ENCODE measurements at places on chromosomes 4 and X. TPM values are rescaled to one million over a fixed set of nuclear protein-coding genes. Genes with fewer than 3 reads are reported as not detected.

SORCS2 gene
- 2.4 TPM for total RNA-seq

UGT2A1 gene
- not detected for total RNA-seq

MAGEA2B gene
- 0.42 TPM for total RNA-seq

GNPDA2 gene
- total RNA-seq = 5.4 TPM

CHRDL1 gene
- total RNA-seq = 12.8 TPM

CXCL11 gene
- total RNA-seq = 1.9 TPM

SCML1 gene
- 4.0 TPM for total RNA-seq

SSX2 gene
- total RNA-seq = 0.39 TPM

CENPU gene
- total RNA-seq = 77.0 TPM

AMTN gene
- total RNA-seq = not detected

CXorf66 gene
- not detected for total RNA-seq

ZFP92 gene
- total RNA-seq = 0.52 TPM

RBM47 gene
- 139 TPM for total RNA-seq

GRCh38 chrX:71178908-71179307 is 34.3 kb downstream of the NLGN3 start:
- DNase-seq = peak; percentile 78

GRCh38 chr4:170091069-170091696 is 1.4 kb upstream of the AADAT start:
- peak; percentile 47 for DNase-seq

DNA sequence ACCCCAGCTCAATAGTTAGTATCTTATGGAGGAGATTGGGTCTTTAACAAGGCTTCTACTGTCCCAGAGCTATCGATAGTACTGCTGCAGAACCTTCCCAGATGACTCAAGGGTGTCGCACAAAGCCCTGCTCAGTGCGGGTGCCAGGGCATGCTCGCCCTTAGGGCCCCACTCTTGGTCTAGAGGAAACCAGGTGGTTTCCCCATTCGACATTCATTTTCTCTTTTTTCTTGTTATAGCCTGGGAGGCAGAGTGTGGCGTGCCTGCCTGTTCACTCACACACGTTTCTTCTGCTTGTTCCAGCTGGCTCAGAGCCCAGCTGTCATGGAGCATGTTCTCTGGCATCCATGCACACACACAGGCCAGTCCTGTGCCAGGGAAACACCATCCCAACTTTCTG is 144.5 kb downstream of the SMIM20 start:
- no peak for DNase-seq

GRCh38 chrX:31604629-31605221 is 532.9 kb upstream of the FTHL17 start:
- no peak for DNase-seq

- DNase-seq = peak; percentile 79
Measured at GRCh38 chr4:125357675-125358074, 42.9 kb downstream of the FAT4 start.

- DNase-seq = no peak
Measured at GRCh38 chr4:185204238-185204910, 574 bp upstream of the CFAP97 start.

DNA sequence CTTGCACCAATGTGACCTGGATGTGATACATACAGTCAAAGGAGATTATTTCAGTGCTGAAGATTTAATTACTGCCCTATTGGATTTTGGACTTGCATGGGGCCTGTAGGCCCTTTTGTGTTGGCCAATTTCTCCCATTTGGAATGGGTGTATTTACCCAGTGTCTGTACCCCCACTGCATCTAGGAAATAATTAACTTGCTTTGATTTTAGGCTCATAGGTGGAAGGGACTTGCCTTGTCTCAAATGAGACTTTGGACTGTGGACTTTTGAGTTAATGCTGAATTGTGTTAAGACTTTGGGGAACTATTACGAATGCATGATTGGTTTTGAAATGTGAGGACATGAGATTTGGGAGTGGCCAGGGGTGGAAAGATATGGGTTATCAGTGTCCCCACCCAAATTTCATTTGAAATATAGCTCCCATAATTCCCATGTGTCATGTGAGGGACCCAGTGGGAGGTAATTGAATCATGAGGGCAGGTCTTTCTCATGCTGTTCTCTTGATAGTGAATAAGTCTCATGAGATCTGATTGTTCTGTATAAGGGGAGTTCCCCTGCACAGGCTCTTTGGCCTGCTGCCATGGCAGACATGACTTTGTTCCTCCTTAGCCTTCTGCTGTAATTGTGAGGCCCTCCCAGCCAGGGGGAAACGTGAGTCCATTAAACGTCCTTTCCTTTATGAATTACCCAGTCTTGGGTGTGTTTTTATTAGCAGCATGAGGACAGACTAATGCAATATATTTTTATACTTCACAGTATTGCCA is 362.2 kb upstream of the SPANXN4 start:
- DNase-seq = no peak

GRCh38 chr4:103137446-103137827 is 37.8 kb upstream of the BDH2 start:
- no peak for DNase-seq

DNA sequence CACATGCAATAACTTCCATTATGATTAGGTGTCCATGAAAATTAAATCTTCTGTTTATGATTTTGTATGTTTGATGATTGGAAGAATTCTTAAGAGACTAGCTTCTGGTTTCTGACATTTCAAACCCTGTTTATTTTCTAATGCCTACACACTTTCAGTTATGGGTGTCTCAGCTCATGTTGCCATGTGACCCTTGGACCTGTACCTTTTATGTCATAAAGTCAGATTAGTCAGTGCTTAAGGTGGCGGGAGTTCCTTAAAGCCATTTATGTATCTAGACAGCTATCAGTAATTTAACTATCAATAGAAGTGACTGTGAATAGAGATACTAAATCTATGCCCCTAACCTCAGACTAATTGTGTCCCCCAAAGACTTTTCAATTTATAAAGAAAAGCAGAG is 155.6 kb downstream of the GBA3 start:
- no peak for DNase-seq

DNA sequence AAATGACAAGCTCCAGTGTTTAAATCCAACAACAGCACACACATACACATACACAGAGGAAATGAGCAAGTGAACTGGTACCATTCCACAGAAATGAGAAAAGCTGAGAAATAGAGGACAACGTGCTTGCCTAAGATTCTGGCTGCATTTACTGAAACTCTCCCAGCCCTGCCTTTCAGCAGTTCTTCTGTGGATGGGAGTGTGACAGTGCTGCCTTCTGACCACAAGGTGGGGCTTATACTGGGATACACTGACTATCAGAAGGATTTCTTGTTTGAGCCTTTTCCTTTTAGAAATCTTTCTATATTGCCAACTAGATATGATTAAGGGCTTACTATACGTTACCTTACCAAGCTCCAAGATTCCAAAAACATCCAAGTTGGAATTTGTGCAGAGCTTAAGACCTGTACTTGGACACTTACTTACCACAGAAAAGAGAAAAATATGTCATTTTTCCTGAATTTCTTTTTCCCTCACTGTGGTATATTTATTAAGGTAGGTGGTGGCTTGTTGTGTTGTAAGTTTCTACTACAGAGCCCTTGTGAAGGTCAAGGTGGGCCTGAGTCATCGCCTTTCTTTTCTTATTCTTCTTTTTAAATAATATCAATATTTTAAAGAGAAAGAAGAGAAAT is 10.7 kb upstream of the CXCL8 start:
- peak; percentile 84 for DNase-seq

GRCh38 chrX:153870791-153871360 is 15.1 kb downstream of the L1CAM start:
- DNase-seq = no peak

DNA sequence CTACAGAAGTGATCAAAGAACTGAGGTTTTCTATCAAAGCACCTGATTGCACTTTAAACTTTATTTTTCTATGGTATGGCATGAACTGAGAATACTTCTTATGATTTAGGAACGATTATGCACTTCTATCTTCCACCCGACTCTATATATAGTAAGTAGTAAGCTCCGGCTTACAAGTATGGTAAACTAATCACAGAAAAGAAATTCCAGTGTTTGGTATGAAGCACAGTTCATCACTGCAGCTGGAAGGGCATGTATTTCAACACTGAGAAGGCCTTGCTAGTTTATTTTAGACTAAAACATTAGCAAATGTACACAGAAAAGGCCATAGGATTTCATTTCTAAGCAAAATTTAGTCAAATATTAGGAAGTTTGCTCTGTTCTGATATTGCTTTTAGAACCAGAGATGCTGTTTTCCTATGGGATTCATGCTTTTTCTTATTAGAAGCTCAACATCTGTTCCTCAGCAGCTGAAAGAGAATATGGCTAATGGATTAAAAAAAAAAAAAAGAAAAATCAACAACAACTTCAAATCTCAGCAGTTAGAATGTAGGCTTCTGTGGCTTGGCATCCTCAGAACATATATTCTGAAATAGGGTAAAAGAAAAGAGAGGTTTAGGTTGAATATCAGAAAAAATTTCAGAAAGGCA is 273.5 kb downstream of the C4orf33 start:
- no peak for DNase-seq

GRCh38 chr4:86963697-86964096 is 28.9 kb downstream of the AFF1 start:
- no peak for DNase-seq

- DNase-seq = peak; percentile 77
Measured at GRCh38 chrX:46573892-46574773, 568 bp downstream of the CHST7 start.

DNA sequence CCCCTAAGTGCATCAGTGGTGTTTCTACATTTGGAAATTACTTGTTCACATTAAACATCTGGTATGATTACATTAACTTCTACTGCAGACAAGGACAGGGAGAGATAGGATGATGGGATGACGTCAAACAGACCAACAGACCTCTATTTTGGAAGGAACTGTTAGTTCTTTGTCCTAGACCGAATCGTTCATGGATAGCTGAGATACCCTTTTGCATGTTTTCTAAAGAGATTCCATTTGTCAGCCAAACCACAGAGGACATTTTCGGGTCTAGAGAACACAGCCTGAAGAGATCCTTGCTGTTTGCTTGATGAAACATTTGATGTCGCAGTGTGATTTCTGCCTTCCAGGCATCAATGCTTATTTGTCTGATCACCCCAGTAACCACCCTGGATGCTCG is 27.7 kb downstream of the CHST7 start:
- no peak for DNase-seq

DNA sequence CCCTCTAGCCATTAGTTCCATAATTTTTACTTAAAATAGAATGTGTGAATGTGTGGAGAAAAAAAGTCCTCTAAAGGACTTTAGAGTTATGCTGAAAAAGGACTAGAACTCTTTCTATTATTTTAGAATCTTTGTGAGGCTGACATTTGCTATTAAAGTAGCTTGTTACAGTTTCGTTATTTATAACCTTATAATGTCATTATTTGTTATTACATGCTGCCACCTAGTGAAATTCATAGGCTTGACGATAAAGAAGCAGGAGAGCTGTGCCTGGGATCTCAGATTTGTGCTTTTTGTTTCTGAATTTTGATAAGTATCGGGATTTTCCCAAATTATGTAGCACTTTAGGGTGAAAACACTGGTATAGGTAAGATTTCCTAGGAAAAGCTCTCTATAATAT is 38.5 kb upstream of the TAPT1 start:
- peak; percentile 65 for DNase-seq

GRCh38 chr4:189088780-189089179 is 851.9 kb upstream of the FRG1 start:
- DNase-seq = no peak

DNA sequence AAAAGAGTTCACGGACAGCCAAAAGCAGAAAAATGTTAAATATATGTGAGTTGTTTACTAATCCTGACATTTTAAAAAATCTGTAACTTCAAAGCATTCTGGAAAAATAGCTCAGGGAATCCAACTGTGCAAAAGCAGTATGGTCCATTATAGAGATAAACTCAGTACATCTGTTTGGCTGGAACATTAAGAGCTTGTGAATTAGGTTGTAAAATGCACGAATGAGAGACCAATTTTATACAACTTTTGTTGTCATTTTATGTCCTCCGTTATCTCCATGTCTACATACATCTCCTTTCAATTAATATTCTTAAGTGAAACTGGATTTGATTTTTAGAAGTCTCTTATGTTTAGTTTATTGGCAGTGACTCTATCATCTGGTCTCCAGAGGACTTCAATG is 367.0 kb upstream of the ATOH1 start:
- no peak for DNase-seq

- no peak for DNase-seq
Measured at GRCh38 chr4:110898290-110898689, 275.4 kb upstream of the PITX2 start.

DNA sequence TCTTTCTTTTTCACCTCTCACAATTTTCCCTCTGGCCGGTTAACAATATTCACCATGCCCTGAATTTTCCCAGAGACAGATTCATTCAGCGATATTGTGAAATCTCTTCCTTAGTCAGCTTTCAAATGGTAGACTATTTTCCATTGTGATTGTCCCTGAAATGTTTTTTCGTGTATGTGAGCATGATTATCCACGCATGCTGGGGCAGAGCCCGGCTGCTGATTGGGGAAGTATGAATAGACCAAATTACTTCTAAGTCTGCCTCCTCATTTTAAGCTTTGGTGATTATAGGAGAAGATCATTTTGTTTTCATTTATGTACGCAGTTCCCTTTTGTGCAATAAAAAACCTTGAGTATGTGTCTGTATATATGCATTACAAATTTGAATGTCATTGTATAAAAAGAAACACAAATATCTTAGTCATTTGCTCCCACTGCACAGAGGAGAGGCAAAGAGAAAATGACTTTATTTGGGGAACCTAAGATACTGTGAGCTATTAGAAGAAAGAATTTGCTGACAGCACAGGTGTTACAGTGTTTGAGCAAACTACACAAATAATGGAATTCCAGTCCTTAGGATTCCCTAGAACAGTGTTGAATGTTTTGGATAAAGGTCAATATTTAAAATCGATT is 11.3 kb downstream of the DTHD1 start:
- no peak for DNase-seq

DNA sequence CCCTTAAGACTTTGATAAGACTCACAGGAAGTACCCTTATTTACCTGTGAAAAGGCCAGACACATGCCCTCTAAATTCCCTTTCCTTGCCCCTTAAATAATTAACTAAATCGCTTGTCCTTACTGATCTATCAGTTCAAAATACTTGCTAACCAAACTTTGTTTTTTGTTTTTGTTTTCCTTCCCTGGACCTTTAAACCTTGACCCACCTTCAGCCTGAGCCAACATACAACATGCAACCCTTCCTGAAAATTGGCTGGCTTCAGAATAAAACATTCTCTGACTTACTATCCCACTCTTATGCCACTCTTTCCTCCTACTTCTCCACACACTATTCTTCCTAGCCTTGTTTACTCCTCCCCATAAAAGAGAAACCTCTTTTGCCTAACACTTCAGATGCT is 448.1 kb upstream of the TRAM1L1 start:
- DNase-seq = no peak

DNA sequence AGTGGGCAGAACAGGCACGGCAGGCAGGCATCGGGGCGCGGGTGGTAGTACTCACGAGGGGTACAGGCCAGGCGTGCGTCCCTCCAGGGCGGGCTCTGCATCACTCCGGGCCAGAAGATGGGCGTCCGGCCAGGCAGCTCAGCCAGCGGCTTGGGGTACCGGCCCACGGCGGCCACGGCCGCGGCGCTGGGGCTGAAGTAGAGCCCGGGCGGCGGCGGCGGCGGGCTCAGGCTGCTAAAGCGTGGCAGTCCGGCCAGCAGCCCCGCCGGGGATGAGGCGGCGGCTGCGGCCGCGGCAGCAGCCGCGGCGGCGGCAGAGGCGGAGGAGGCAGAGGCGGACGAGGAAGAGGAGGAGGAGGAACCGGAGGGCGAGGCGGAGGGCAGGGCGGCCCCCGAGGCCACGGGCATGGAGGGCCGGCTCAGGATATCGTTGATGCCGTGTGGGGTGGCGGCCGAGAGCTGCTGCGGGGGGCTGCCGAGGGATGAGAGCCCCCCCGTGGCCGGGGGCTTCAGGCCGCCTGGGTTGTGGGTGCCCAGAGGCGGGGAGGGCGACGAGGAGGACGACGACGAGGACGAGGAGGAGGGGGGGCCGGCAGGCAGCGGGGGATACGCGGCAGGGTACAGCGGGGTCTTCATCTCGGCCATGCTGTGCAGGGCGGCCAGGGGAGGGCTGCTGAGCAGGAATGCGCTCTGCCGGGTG is 1.4 kb downstream of the NKX6-1 start:
- peak; percentile 34 for DNase-seq

Measured in GM23338 (cell line).